Activated CD4-positive, alpha-beta T cell treated with anti-CD3 and anti-CD28 coated beads, Interleukin-2, amount 50 U/mL, for 24 hours (primary cell): ENCODE measurements at places on chromosomes 5 and 9.

- no peak for DNase-seq
Observed at GRCh38 chr5:1419476-1420210, 25.6 kb downstream of the SLC6A3 start.

GRCh38 chr9:104944356-104944755 is 16.4 kb upstream of the ABCA1 start:
- no peak for DNase-seq

DNA sequence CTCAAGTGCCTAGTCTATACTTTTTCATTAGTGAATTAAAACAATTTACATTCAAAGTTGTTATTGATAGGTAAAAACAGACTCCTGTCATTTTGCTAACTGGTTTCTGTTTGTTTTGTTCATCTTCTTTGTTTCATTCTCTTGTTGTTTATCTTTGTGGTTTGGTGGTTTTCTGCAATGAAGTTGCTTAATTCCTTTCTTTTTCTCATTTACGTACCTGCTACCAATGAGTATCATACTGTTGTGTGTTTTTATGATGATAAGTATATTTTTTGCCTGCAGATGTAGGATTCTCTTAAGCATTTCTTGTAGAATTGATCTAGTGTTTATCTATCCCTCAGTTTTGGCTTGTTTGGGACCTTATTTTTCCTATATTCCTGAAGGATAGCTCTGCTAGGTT is 2230.0 kb downstream of the MAT2B start:
- DNase-seq: no peak

- no peak for DNase-seq
Observed at GRCh38 chr9:19145881-19146280, 18.6 kb upstream of the PLIN2 start.

DNA sequence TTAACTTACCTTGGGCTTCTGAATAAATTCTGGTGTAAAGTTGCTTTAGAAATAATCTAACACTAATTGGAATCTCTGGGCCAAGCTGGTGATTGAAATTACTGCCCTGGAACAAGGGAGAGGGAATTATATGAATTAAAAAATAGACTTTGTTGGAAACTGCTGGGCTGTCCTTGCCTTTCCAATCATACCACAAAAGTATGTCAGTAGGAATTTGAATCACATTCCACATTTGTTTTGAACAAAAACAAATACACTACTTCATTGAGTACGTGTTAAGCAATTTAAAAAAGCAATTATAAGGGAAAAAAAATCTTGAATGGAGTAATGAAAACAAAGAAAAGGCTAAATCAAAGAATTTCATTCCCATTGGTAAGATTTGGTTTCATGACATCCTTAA is 102.5 kb upstream of the SREK1 start:
- DNase-seq: no peak
